Brain microvascular endothelial cell (primary cell): ENCODE measurements at places on chromosomes 6 and 20.

DNA sequence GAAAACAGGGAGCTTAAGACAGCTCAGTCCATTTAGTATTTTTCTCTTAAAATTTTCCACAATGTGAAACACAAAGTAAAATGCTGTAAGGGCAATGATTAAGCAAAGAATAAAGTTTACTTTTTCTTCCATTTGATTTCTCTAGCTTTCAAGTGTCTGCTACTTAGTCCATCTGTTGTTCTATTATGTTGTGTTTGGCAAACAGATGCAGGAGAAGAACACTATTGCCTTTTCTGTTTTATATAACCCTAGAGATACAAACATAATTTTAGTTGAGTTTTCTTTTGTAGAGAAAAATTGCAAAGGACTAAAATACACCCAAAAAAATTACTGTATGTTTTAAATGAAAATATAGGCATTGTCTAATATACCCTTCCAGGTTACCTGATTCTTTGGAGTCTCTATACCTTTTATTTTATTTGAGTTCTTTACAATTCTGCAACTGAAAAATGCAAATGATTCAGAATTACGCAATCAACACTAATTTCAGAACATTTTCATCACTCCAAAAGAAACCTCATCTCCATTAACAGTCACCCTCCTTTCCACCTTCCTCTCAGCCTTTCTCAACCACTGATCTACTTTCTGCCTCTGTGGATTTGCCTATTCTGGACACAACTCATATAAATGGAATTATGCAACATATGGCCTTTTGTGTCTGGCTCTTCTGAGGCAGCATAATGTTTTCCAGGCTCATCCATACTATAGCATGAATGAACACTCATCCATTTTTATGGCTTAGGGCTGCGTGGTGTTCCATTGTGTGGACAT, 96.9 kb downstream of the MKKS start:
- DNase-seq: no peak

DNA sequence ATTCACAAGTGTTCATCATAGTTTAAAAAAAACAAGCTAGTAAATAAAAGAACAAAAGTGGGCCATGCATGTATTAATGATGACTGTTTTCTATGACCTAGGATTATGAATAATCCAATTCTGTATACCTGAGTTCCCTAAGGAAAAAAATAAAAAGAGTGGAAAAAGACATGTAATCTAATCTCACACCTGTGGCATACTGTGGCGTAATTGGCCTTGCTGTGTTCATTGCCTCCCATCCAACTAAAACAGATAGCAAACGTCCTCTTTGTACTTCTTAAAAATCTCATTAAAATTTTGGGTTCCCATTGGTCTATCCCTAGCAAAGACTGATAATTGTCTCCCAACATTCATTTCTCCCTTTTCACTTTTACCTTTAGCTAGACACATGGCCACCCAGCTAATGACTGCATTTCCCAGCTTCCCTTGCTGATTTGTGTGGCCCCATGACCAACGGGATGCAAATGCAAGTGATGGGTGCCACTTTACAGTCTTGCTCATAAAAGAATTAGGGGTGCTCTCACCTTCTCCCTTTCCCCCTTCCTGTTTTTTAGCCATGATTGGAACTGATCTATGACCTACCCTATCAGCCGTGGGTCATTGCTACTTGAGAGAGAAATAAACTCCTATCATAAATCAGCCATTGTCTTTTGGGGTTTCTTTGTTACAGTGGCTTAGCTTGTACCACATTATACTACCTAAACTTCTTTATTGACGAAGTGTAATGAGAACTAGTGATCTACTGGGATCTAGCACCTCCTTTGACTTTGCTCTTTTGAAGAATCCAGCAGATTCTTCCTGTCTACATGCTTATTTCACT, 32.0 kb upstream of the TBC1D22B start:
- DNase-seq: no peak

DNA sequence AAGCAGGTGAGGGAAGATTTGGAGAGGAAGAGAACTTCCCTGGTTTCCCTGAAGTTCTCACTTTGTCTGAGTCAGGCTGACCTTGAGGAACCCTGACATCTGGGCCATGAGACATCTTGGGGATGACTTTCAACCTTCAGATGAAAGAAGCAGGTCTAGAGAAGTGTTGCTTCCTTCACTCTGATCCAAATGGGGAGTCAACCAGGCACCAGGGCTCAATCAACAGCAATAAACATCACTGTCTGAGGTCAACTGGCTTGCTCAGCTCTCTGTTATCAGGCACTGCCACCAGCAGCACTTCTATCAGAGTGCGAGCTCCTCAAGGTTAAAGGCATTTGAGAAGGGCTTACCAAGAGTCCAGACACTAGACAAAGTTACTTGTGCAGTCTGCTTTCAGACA, 6.3 kb downstream of the ACOT8 start:
- no peak for DNase-seq

- DNase-seq: no peak
Observed at GRCh38 chr6:50608421-50608820, 104.9 kb upstream of the TFAP2D start.

DNA sequence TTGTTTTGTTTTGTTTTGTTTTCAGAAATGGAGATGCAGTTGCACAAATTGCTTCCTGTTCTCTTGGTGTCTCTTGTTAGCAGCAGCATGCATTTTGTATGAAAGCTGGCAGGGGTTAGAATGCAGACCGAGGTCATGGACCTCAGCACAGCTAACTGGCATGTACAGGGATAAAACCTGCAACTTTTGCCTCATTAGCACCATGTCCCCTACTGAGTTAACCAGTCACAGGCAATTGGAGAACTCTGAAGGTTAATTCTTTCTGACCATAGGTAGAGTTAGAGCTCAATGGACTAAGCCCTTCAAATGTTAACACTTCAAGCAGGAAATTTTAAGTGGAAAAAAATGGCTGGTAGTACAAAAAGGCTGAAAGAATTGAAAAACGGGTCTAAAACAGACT, 377.1 kb downstream of the ADGRB3 start:
- no peak for DNase-seq

GRCh38 chr6:51182827-51183226, 364.2 kb downstream of the TFAP2B start:
- no peak for DNase-seq
